KG1 (cell line): ENCODE measurements at places on chromosomes 3 and 15.

- no peak for DNase-seq
These were observed 1.1 kb downstream of the TFG start for GRCh38 chr3:100710261-100710968.

GRCh38 chr3:115958526-115958925 is 335.2 kb downstream of the GAP43 start:
- DNase-seq, result no peak

GRCh38 chr3:73883497-73883896 is 258.8 kb upstream of the PDZRN3 start:
- DNase-seq, result no peak

- no peak for DNase-seq
These were observed 292.6 kb downstream of the NFKBIZ start for GRCh38 chr3:102141928-102142239.

GRCh38 chr15:28885630-28886430 is at the start of gene APBA2:
Gene APBA2 (plus strand): TSS chr15:28885974. CDS start chr15:29053885, 167,911 bp downstream.
- DNase-seq, result no peak

DNA sequence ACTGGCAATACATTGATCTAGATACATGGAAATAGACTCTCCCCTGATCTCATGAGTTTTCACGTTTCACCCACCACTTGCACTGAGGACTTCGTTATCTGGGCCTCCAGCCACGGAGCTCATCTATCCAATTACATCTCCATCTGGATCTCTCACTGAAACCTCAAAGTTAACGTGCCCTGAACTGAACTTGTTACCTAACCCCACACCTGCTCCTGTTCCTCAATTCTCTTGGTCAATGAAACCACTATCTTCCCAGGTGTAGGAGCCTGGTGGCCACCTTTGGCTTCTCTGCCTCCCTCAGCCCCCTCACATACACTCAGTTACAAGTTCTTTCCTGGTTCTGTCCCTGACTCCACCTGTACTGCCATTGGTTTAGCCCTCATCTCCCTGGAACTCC is 9.7 kb downstream of the DGKG start:
- DNase-seq, result no peak

DNA sequence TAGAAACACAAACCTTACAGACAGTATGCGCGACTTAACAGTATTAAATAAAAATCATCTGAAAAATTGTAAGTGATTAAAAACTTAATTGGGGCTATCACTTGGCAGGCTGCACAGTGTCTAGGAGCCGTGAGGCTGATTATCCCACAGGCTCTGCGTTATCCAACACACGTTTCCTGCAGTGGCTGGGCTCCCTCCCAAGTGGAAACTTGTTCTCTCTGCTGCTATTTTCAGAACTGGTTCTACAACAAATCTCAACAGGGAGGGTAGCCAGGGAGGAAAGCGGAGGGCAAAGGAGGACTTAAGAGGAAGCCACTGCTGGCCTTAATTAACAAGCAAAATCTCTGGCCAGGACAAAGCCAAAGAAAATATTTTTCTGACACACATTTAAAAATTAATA is 555.2 kb downstream of the MAGI1 start:
- no peak for DNase-seq

DNA sequence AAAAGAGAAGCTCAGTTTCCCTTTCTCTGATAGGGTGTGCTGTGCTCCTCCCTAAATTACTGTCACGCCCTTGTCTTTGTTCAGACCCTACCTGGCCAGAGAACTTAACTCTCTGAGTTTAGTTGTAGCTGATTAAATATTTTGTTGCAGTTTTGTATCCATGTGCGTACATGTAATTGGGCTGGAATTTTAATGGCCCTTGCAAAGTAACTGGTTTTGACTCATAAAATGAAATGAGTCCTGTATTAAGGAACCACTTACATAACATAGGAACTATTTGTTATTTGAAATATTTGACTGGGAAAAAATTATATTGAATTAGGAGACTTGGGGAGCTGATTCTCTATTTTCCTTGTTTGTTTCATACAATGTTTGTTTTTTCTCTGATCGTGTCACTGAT is 80.2 kb downstream of the LRRK1 start:
- no peak for DNase-seq
